Esophagus muscularis mucosa (tissue), 4 donors: ENCODE measurements at places on chromosomes 11 and 22.

DNA sequence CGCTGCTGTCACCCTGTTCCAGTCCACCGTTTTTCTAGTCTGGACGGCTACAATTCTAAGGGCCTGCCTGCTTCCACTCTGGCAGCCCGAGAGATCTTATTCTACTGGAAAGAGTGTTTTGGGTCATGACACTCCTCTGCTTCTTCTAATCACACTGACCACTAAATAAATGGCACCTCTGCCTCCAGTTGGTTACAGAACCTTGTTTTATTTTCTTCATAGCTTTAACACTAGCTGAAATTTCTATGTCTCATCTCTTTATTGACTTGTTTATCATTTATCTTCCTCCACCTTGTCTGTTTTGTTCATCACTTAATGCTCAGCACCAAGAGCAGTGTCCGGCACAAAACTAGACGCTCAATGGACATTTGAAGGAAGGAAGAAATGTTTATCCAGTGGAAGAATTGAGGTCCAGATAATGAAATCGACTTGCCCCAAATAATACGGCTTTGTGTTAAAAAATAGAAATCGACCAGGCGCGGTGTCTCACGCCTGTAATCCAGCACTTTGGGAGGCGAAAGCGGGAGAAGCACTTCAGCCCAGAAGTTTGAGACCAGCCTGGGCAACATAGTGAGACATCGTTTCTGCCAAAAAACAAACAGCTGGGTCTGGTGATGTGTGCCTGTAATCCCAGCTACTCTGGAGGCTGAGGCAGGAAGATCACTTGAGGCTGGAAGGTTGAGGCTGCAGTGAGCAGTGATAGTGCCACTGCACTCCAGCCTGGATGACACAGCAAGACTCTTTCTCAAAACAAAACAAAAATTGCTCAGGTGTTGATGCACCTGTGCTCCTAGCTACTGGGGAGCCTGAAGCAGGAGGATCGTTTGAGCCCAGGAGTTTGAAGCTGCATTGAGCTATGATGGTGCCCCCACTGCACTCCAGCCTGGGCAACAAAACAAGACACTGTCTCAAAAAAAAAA is 693 bp upstream of the PRR14L start:
- no peak for DNase-seq

GRCh38 chr11:10407749-10408685 is 47.0 kb upstream of the AMPD3 start:
- DNase-seq = peak; percentile 82

DNA sequence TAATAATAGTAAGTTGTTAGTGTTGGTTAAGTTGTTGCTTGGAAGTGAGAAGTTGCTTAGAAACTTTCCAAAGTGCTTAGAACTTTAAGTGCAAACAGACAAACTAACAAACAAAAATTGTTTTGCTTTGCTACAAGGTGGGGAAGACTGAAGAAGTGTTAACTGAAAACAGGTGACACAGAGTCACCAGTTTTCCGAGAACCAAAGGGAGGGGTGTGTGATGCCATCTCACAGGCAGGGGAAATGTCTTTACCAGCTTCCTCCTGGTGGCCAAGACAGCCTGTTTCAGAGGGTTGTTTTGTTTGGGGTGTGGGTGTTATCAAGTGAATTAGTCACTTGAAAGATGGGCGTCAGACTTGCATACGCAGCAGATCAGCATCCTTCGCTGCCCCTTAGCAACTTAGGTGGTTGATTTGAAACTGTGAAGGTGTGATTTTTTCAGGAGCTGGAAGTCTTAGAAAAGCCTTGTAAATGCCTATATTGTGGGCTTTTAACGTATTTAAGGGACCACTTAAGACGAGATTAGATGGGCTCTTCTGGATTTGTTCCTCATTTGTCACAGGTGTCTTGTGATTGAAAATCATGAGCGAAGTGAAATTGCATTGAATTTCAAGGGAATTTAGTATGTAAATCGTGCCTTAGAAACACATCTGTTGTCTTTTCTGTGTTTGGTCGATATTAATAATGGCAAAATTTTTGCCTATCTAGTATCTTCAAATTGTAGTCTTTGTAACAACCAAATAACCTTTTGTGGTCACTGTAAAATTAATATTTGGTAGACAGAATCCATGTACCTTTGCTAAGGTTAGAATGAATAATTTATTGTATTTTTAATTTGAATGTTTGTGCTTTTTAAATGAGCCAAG is 2.7 kb downstream of the NEAT1 start:
- no peak for DNase-seq

DNA sequence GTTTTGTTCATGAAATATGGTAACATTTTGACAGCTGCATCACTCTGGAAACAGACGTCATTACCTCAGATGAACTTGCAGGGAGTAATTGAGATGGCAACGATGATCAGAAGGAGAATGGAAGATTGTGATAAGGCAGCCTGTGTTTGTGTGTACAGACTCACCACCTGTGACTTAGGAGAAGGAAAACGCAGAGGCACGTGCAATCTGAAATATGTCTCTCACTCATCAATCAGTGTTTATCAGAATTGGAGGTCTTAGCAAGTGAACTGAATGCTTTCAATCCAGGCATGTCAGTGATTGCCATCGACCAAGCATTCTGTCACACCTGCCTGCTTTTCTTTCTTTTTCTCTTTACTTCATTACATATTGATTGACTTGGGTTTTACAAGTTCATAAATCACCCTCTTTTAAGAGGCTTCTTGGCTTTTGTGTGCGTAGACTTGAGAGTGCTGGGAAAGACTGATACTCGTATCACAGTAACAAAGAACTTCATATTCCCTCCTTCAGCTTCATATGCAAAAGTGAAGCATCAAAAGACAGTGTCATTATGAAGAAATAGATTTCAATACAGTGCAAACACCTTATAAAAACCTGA is 24.6 kb downstream of the FAT3 start:
- no peak for DNase-seq

GRCh38 chr22:49820984-49821383 is 6.7 kb downstream of the BRD1 start:
- no peak for DNase-seq
